Fibroblast of skin of right quadriceps (primary cell): ENCODE measurements at places on chromosomes 3 and 15.
A peak's percentile ranks its signal among the peaks of the same experiment; 100 is the strongest.

GRCh38 chr15:69463182-69463756 lies 10.7 kb downstream of the RPLP1 start:
- DNase-seq, result no peak

DNA sequence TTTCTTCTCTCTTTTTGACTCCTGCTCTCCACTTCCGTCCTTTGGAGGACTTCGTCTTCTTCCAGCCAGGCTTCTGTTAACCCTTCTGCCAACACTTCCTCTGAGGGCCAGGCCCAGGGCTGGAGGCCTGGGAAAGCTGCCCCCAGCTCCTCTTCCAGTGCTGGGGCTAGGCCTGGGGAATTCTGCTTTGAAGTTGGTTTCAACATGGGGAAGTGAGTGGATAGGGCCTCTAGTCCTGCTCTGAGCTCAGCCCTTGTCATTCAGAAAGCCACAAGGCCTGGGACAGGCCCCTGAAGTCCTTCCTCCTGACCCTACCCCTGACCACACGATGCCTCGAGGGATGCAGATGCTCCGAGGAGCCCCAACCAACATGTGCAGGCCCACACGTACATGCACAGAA lies 53.9 kb upstream of the HERC1 start:
- DNase-seq, result no peak

- peak; percentile 22 for DNase-seq
These were observed 78.6 kb upstream of the PFN2 start for GRCh38 chr3:150049317-150049716.

GRCh38 chr3:142228964-142229363 lies 3.6 kb upstream of the GK5 start:
- no peak for DNase-seq

- no peak for DNase-seq
These were observed 120.5 kb downstream of the DUT start for GRCh38 chr15:48451736-48452135.

GRCh38 chr15:77181305-77182074 lies 110.6 kb upstream of the TSPAN3 start:
- DNase-seq, result no peak

DNA sequence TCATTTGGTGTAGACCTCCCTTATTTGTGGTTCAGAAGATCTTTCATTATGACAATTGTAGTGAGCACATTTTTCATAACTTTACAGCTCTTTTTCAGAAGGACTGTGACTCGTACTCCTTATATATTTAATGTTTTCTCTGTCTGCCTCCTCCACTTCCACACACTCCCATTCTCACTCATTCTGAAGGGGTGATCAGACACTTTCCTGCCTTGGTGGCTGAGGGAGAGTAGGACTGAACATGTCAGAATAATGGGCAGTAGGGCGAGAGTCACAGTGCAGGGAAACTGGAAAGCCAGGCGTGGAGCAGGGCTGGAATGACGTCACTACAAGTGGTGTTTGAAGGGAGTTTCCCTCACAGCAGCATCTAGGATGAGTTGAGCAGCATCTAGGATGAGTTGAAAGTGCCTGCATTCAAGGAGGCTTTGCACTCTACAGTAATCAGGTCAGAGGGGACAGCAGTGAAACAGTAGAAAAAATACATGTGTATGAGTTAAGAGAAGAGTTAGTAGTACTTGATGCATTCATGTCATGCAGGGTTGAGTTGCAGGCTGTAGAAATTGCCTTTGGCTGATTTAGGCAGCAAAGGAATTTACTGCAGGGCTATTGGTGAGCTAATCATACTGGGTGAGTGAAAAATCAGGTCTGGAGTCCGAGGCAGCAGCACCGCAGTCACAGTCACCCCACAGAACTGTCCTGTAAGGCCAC lies 36.3 kb upstream of the FBXL22 start:
- no peak for DNase-seq

- no peak for DNase-seq
These were observed 87.8 kb upstream of the TSEN2 start for GRCh38 chr3:12396471-12396870.

- DNase-seq, result peak; percentile 47
These were observed 319.6 kb upstream of the TBC1D5 start for GRCh38 chr3:18061737-18062656.

DNA sequence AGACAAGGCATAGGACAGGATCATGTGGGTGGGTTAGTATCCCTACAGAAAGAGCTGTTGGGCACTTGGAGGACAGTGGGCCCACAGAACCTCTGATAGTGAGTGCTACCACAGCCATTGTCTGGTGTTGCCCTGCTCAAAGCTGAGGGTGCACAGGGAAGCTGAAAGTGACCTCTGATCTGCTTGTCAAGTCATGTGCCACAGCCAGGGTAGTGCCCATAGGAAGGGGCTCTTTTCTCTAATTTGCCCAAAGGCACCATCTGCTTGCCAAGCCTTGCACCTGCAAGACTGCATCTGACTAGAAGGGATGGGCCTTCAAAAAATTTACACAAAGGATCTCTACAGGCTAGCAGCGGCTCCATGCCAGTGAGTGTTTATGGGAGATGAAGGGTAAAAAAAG lies 87.4 kb upstream of the GSK3B start:
- DNase-seq, result no peak

DNA sequence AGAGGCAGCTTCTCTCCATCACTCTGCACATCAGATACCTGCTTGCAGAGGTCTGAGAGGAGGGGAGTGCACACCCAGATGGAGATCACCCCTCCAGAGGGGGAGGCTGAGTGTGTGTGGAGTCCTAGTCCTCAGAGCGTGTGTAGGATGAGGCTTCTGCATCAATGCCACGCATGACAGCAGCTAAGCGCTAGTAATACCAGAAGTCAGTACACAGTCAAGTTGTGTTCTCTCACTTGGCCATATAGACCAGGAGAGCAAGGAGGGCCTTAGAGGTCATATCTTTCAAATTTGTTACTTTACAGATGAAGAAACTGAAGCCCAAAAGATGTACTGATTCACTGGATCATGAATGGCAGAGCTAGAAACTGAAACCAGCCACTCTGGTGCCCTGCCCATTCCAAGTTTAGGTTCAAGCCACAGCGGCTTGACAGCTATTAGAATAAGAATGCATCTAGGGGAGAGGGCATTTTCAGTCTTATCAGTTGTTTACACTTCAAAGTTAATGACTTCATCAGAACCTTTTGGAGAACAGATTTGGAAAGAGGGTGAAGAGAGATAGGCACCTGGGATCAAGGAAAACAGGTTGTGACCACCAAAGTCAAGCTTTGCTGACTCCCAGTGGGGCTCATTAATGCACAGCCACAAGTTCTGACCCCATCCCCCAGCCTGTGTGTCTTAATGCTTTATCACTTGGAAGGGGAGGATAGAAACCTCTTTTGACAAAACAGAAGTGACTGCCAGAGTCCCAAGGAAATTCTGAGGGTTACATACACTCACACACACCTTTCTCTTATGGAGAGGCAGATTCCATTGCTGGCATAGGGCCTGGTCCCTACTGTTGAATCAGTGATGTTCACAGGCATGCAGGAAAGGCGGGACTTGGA lies 310.3 kb downstream of the CHST2 start:
- DNase-seq, result no peak

- DNase-seq, result no peak
These were observed 21.5 kb upstream of the RORA start for GRCh38 chr15:61250613-61251012.

- DNase-seq, result peak; percentile 89
These were observed 263.6 kb upstream of the HES1 start for GRCh38 chr3:193872265-193872753.

DNA sequence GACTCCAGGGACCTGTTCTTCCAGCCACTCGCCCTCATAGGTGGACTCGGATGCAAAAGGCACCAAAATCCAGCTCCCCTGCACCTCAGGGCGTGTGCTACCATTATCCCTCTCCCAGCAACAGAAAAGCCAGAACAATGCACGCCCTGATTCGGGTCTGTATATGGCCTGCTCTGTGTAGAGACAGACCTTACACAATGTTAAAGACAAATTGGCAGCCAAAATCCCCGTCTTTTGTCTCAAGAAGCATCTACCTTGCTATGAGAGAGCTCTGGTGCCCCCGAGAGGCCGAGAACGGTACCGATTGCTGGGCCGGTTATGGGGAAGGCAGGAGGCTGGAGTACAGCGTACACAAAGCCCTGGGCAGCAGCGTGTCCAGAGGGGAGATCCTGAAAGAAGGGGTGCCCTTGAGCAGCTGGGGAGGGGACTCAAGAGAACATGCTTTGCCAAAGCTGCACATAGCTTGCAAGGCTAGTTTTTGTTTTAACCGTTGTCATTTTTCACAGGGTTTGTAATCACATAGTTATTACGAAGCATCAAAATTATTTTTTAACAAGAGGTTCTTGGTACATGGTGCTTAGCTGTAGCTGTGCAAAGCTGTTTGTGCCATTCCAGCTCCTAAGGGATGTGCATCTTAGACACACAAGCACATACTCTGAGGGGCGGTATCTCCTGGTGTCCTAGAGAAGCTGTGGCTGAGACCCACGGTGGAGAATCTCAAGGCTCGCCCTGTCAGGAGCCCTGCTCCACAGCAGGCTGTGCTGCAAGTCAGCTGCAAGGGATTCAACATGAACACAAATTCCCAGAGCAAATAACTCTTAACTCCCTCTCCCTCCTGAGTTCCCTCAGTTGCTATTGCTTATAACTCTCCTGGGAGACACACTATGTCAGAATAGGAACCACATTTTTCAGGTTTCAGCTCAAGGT lies 461.5 kb upstream of the PPP2R3A start:
- peak; percentile 67 for DNase-seq

- no peak for DNase-seq
These were observed 295.2 kb upstream of the THBS1 start for GRCh38 chr15:39285663-39286062.

DNA sequence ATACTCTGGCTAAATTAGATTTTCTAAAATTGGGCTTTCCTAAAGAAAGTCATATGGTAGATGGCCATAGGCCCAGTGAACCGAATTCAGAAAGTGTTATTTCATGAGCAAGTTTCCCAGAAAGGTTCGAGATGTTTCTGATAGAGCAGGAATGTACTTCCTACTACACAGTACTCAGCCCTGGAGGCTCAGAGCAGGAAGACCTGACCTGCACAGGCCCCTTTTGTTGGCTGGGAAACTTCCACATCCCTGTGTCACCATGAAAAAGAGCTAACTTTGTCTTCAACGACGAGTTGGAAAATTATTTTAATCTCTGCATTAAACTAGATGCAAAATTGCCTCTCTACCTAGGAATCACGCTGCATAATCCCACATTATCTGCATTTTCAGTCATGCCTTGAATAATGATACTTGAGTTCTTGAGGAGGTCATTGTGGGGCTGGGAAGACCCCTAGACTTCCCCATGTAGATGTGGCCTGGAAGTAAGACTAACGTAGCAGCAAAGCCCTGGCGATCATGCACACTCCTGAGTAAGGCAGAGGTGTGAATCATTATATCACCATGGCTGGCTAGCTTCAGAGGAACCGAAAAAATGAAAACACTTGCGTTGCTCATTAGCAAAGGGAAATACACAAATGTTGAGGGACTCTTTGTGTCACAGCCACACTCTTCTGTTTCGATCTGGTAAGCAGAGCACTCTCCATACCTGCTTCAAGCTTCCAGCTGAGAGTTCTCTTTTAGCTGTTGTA lies 47.1 kb downstream of the CMTM7 start:
- DNase-seq, result no peak

- DNase-seq, result peak; percentile 82
These were observed 22.0 kb downstream of the SLC7A14 start for GRCh38 chr3:170563712-170564423.

- peak; percentile 78 for DNase-seq
These were observed 1.4 kb upstream of the RASL12 start for GRCh38 chr15:65069179-65069578.

- DNase-seq, result no peak
These were observed 253.7 kb upstream of the TGFBR2 start for GRCh38 chr3:30352410-30353318.

- DNase-seq, result no peak
These were observed 204.4 kb upstream of the ZNF385D start for GRCh38 chr3:21955406-21955805.

DNA sequence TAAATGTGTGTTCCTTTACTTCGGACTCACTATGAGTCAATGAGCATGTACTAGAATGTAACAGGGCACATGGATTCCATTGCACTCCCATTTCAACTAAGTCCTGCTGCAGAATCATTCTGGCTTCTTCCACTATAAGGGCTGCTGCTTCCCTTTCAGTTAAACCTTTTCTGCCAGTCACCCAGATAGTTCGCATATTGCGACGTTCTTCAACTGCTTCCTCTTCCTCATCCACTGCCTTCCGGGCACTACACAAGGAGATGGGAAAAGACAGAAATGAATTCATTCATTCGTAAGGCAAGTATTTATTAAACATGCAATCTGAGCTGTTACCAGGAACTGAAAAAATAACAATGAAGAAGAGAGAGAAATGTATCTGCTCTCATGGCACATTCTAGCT lies 55.6 kb downstream of the POLQ start:
- DNase-seq, result no peak

DNA sequence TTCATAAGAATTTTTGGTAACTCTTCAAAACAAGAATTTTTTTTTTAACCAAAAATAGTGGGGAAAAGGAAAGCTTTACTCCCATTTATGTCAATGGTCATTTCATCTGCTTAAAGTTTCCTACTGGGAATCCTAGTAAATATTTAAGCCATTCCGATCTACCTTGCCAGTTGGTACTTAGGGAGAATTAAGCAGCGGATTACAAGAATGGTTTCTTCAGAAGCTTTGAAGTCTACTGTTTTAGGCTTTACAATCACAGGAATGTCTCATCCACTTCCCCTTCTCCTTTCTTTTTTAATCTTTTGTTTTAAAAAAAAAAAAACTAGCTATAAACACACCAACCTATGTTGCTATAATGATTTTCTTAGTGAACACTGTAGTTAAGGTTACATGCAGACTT lies 341.4 kb upstream of the ATP11B start:
- DNase-seq, result no peak

DNA sequence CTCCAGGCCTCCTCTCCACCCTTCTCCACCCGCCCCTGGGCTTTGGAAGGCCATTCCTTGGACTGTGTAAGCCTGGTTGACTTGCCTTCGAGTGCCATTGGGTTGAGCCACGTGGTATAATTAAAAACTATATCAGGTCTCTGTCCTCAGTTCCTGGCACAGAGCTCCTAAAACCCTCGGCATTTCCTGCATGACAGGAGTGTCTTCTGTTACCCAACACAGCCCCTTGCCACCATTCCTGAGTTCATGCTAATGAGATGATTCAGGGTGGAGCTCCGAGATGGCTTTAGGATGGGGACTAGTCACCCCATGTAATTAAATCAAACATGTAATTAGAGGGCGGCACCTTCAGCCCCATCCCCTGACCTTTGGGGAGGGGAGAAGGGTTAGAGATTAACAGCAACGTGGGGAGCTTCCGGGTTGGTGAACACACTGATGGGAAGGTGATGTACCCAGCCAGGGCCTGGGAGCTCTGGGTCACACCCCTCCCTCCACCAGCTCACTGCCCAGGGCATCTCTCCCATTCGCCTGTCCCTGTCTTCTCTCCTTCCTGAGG lies 256.4 kb downstream of the FAM43A start:
- no peak for DNase-seq

- DNase-seq, result peak; percentile 30
These were observed 2.0 kb downstream of the FOXP1 start for GRCh38 chr3:71581457-71582035.

GRCh38 chr3:24440760-24441464 lies 53.7 kb downstream of the THRB start:
- DNase-seq, result no peak

GRCh38 chr15:88021601-88022000 lies 234.9 kb downstream of the NTRK3 start:
- peak; percentile 59 for DNase-seq
